Activated CD8-positive, alpha-beta memory T cell treated with anti-CD3 and anti-CD28 coated beads, Interleukin-2, amount 50 U/mL, for 48 hours (primary cell): ENCODE measurements at places on chromosomes 6 and 20.

DNA sequence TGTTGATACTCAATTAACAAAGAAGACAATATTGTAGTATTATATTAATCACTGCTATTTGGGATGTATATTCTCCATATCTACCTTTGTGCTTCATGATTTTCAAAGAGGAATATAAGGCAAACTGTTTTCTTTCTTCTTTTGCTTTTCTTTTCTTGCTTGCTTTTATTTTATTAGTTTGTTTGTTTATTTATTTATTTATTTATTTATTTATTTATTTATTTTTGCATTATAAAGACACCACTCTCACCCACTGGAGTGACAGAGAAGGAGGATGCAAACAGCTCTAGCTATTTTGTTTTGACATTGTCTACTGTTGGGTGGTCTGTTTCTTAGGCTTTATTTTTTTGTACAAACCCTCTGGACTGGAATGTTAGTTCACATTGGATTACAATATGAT is 1352.7 kb downstream of the HACE1 start:
- no peak for DNase-seq

- DNase-seq, result no peak
These were observed 68.1 kb downstream of the PLCB4 start for GRCh38 chr20:9137001-9137400.

GRCh38 chr20:53141201-53142050 is 169.3 kb downstream of the TSHZ2 start:
- no peak for DNase-seq

DNA sequence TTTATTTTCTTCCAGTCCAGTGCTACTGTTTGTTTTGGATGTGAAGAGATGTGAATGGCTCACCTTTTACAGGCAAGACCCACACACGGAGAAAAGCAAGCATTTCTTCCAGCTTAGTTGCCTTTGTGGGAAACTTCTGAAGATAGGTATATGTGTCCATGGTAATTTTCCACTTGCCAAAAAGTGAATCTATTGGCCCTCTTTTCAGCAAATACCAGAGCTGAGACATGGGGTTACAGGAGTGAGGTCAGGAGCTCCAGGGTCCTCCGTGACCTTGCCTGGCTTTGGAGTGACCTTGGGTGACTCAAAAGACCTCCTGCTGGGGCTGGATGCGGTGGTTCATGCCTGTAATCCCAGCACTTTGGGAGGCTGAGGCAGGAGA is 166.7 kb downstream of the SCML4 start:
- DNase-seq, result no peak

DNA sequence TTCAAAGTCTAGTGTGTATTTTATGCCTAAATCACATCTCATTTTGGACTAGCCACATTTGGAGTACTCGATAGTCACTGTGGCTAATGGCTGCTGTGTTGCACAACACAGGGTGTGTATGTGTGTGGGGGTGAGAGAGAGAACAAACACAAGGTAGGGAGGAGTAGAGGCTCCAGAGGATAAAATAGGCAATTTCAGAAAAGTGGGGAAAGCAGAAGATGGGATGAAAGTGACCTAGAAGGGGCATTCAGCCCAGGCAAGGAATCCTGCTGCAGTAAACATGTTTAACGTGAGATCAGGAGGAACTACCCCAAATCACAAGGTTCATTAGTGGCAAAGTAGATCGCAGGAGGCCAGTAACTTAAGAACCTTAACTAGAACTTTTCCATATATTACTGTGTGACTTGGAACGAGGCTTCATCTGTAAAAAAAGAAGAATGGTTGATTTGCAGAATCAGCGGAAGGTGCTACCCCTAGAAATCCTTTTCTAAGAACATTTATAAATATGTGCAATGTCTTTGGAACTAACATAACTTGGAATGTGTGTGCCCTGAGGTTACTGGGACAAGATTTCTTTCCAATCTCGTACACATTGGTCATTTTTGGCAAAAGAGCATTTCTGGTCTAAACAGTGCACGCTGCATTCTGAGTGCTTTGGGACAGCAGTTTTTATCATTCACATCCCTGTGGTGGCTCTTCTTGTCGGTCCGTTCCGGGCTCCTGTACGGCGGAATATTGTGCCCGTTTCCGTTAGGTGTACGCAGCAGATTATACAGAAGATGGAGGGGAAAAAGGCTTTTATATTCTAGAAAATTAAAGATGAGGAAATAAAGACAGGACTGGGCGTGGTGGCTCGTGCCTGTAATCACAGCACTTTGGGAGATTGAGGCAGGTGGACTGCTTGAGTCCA is 2.6 kb downstream of the DUSP22 start:
- DNase-seq, result no peak

DNA sequence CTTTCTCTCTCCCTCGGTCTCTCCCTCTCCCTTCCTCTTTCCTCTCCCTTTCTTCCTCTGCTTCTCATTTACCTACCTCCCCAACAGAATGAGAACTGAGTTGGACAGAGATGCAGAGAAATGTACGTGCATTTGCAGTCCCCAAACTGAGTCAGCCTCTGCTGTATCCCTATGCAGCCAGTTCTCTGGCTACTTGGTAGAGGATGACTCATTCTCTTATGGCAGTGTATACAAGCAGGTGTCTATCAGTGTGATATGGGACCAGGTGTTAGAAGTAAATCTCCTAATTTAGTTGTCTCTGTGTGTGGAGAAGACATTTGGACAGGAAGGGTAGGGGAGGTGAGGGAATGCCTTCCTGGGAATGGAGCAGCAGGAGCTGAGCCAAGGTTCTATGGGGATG is 470.8 kb downstream of the CD109 start:
- no peak for DNase-seq

DNA sequence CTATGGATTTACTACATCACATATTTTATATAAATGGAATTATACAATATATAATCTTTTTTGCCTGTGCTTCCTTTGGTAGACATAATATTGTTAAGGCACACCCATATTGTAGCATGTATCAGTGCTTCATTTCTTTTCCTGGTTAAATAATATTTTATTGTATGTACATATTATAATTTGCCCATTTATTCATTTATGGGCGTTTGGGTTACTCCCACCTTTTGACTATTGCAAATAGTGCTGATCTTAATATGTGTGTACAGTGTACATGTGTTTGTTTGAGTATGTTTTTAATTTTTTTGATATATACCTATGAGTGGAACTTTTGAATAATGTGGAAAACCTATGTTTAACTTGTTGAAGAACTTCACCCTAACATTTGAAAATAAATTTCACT is 804.2 kb downstream of the DHX35 start:
- no peak for DNase-seq

GRCh38 chr6:158972241-158973233 is 27.5 kb downstream of the RSPH3 start:
- no peak for DNase-seq

- DNase-seq, result no peak
These were observed 125.2 kb downstream of the DOK5 start for GRCh38 chr20:54600634-54601033.

DNA sequence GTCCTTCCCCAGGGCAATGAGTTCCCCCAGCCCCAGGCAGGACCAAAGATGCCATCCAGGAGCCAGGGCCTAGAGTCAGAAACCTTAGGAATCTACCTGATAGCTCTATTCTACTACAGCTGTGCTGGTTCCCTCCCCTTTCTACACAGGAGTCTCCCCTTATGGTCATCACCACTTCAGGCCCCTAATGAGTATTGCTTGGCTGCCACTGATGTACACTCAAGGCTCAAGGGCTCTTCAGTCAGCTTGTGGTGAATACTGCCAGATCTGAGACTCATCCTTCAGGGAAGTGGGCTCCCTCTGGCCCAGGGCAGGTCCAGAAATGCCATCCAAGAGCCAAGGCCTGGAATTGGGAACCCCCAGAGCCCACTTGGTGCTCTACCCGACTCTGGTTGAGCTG is 248.6 kb downstream of the ALDH8A1 start:
- DNase-seq, result no peak

DNA sequence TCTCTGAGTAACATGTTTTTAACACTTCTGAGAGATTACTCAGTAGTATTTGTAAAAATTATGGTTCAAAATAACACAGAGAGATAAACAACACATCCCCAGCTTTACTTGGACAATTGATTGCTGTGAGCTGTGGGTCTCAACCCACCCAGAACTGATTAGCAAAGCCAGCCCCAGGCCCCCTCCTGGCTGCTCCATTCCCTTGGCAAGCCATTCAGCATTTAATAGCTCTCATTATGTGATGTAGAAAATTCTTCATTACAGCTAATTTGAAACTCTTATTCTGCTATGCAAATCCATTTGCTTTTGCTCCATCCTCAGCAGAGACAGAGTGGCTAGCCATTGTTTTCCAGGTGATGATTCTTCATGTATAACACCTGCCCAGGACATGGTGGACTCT is 16.6 kb upstream of the SIRT5 start:
- no peak for DNase-seq

- no peak for DNase-seq
These were observed 13.5 kb downstream of the PIGU start for GRCh38 chr20:34663213-34663943.

GRCh38 chr6:21604081-21604480 is 10.5 kb downstream of the SOX4 start:
- no peak for DNase-seq

- no peak for DNase-seq
These were observed 245.3 kb downstream of the MAFB start for GRCh38 chr20:40443753-40444152.

DNA sequence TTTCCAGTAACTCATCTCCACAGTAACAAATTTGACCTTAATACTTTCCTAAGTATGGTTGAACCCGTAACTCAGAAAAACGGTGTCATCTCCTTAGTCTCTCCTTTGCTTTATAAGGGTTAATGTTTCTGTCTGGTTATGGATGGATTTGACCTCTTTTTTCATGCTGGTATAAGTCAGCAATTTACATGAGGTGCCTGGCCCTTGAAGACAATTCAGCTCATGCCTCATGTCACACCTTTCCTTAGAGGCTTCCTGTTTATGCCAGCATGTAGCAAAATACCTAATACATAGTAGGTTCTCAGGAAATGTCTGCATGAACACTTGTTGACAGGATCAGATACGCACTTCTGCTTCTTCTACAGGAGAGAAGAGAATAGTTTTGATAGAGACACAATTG is 37.7 kb upstream of the C20orf144 start:
- DNase-seq, result no peak

- no peak for DNase-seq
These were observed 76.8 kb downstream of the UNC5CL start for GRCh38 chr6:40962241-40962640.

GRCh38 chr6:6686176-6686575 is 97.7 kb downstream of the LY86 start:
- DNase-seq, result no peak

- DNase-seq, result no peak
These were observed 578.7 kb downstream of the MAFB start for GRCh38 chr20:40110311-40110831.

DNA sequence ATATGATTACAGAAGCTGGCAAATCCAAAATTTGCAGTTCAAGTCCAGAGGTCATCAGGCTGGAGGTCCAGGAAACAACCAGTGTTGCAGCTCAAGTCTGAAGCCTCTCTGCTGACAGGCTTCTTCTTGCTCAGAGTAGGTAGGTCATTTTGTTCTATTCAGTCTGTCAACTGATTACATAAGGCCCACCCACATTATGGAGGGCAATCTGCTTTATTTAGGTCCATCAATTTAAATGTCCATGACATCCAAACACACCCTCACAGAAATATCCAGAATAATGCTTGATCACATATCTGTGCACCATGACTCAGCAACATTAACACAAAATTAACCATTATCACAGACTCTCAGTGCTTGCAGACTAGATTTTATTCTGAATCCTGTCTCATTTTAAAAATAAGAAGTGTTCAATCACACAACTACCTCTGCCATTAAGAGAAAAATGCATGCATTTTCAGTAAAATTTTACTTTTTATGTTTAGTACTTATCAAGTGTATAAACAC is 759.2 kb upstream of the ADGRB3 start:
- no peak for DNase-seq

GRCh38 chr20:43765916-43766315 is 39.1 kb upstream of the GTSF1L start:
- no peak for DNase-seq

GRCh38 chr6:149480502-149481280 is 4.1 kb downstream of the ZC3H12D start:
- peak; percentile 64 for DNase-seq

DNA sequence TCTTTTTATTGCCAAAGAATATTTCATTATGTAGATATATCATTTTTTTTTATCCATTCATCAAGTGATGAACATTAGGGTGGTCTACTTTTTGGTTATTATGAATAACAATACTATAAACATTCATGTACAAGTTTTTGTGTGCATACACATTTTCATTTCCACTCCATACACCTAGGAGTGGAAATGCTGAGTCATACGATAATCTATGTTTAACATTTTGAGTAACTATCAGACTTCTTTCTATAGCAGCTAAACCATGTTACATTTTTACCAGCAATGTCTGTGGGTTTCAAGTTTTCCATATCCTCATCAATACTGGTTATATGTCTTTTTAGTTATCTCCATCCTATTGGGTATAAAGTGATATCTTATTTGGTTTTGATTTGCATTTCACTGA is 65.7 kb downstream of the PRSS35 start:
- DNase-seq, result no peak

DNA sequence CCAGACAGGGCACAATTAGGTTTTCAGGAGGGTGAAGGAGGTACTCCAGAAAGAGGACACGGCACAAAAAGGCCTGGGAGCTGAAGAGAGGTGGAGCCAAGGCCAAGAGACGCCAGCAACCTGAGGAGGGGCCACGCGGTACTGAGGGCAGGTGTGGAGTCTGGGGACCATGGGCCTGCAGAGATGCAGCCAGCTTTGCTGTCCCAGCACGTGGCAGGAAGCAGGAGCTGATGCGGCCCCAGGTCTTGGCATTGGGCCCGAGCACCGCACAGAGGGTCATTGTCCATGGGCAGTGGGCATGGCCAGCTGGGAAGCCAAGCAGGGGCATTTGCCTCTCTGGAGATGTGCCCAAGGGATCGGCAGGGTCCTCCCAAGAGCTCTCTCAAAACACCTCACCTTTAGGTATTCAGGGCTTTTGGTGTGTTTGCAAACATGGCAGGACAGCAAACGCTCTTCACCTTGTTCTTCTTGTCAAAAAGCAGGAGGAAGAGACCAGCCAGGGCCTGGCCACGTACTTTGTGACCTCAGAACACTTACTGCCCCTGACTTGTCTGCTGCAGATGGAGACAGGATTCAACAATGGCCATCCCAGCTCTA is 1.4 kb upstream of the BPIFB1 start:
- no peak for DNase-seq

DNA sequence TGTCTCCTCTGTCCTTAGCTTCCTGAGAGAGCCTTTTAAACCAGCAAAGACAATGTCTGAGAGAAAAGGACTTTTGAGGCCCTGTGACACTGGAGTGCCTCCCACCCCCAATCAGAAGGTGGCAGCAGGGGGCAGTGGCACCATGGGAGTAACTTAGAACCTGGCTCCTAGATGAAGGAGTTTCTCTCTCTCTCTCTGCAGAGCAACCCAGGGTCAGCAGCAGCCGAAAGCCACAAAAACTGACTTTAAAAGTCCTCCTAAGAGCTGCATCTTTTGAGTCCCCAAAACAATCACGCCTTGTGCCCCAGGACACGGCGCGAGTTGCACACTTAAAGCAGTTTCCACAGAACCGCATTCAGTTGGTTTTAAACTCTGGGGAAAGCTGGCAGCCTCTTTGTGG is 5.3 kb upstream of the TCP11 start:
- DNase-seq, result no peak
